CD8-positive, alpha-beta memory T cell (primary cell): ENCODE measurements at places on chromosomes 11 and 22.

- H3K27me3 ChIP-seq = no peaks in the 10 kb centered on the region
- no peaks in the 10 kb centered on the region for H3K4me1 ChIP-seq
- no peak for DNase-seq
- no peaks in the 10 kb centered on the region for H3K36me3 ChIP-seq
- no peak overlapping the region for H3K27ac ChIP-seq
Measured at GRCh38 chr11:57752954-57753353, 1.3 kb upstream of the BTBD18 start.

GRCh38 chr11:61917334-61918109, at the start of gene RAB3IL1:
Gene RAB3IL1 (minus strand): TSS chr11:61917566. CDS start chr11:61917367, 199 bp downstream.
- no peaks in the 10 kb centered on the region for H3K36me3 ChIP-seq
- DNase-seq = no peak
- H3K4me1 ChIP-seq = no peaks in the 10 kb centered on the region
- H3K27ac ChIP-seq = peak within 1 kb of the TSS; percentile 31

DNA sequence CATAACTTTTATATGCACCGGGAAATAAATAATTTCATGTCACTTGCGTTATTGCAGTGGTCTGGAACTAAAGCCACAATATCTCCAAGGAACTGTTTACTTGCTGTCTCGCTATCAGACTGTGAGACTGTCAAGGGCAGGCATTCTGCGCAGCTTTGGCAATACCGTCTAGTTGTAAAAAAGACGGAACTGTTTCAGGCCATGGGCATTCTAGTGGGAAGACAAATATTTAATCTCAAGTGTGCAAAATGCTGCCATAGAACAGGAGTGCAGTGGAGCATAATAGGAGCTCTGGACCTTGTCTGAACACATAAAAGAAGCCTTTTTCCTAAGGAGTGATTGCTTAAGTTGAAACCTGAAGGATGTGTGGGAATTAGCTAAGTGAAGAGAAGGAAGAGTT, 53.8 kb downstream of the PACS1 start:
- DNase-seq = no peak
- no peaks in the 10 kb centered on the region for H3K27me3 ChIP-seq
- H3K4me1 ChIP-seq = peaks cover 77% of the 10 kb centered on the region

- no peak for DNase-seq
- H3K4me1 ChIP-seq = no peaks in the 10 kb centered on the region
- no peak overlapping the region for H3K4me3 ChIP-seq
- no peak overlapping the region for H3K27ac ChIP-seq
- H3K36me3 ChIP-seq = no peaks in the 10 kb centered on the region
- H3K27me3 ChIP-seq = no peaks in the 10 kb centered on the region
Measured at GRCh38 chr11:111123463-111124398, 121.8 kb upstream of the POU2AF2 start.
